NCI-H1436 treated with DMSO at 0.1 percent for 48 hours (cell line): ENCODE measurements at places on chromosomes 7 and 10.

- DNase-seq, result no peak
Measured at GRCh38 chr7:17374654-17375053, 76.2 kb downstream of the AHR start.

- no peak for DNase-seq
Measured at GRCh38 chr10:99296605-99297004, 32.6 kb upstream of the CNNM1 start.

DNA sequence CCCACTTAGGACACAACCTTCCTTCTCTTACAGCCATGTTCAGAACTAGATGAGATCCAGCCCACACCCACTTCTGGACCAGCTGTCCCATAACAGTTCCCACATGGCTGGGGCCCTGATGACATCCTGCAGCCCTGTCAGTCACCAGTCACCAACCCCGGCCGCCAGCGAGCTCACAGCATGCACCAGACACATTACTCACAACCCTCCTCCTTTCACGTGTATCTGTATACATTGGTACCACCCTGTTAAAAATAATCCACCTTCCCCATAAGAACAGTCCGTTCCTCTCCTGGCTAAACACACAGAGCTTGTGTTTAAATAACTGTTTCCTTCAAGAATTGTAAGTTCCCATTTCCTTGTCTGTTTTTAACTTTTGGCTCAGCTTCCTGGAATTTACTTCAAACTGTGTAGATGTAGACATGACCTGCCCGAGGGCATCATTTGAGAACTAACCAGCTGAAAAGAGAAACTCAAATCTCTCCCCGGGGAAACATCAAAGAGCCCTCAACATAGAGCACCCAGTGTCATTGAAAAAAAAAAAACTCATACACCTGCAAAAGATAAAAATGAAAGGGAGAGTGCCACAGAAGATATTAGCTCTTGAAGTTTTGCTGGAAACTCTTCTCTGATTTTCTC is 26.0 kb upstream of the PRLHR start:
- peak; percentile 58 for DNase-seq

DNA sequence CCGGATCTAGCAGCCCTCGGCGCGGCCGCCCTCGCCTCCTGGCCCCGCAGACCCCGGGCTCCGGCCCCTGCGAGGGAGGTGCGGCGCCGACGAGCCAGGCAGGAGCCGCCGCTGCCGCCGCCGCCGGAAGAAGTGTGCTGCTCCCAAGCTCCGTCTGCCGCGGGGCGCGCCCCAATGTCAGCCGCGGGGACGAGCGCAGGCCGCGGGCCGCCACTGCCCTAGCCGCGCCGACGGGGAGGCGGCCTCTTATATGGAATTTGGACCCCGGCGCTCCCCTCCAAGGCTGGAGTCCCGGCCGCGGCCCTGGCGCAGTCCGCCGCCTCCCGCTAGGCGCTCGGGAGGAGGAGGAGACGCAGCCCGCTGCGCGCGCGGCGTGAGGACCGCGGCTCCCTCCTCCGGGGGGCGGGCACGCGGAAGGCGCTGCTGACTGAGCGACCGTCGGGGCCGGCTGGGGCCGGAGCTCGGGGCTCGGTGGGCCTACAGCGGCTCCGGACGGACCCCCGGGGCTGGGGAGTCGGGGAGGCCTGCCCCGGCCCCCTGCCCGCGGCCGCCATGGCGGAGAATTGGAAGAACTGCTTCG is at the start of gene TRIM8:
TSS of gene TRIM8 (plus strand) at position 414 of the 580 bp plus-strand sequence. CDS start at position 553, 139 bp downstream.
- DNase-seq, result no peak

GRCh38 chr7:85535974-85536729 is 349.3 kb upstream of the SEMA3D start:
- no peak for DNase-seq

GRCh38 chr10:55740110-55740509 is 620.9 kb downstream of the ZWINT start:
- DNase-seq, result no peak

DNA sequence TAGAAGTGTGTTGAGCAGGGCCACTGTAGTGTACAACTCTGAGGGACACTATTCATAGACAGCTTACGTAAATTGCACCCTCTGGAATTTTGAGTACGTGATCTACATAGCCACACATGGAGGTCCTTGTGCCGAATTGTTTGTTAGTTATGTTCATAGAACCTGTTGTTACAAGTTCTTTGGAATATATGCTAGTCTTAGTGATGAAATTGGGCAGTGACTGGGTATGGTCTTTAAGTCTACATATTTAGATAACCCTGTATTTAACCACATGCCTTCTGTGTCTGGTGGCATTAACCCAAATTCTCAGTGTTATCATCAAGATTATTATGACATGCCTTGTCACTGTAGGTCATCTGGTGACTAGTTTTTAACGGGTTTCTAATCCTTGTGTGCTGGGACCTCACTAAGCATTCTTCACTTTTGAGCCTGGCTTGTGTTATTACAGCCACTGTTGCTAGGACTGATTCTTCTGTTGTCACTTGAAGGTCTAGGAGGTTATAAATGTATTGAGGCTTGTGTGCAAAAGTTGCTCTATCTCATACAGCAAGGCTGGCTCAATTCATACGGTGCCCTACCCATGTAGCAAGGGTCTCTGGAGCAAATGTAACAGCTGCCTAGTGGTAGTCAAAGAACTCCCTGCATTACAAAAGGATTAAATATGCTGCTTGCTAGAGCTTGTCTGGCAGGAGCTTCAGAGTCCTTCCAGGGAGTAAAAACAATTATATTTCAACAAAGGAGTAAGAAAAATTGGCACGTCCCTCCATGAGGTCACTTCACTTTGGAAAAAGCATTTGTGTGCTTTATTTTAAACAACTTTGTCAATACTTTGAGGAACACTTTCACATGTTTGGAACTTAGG is 65.4 kb downstream of the CDK14 start:
- DNase-seq, result no peak

GRCh38 chr10:5887641-5888040 is 2.1 kb downstream of the ANKRD16 start:
- no peak for DNase-seq

DNA sequence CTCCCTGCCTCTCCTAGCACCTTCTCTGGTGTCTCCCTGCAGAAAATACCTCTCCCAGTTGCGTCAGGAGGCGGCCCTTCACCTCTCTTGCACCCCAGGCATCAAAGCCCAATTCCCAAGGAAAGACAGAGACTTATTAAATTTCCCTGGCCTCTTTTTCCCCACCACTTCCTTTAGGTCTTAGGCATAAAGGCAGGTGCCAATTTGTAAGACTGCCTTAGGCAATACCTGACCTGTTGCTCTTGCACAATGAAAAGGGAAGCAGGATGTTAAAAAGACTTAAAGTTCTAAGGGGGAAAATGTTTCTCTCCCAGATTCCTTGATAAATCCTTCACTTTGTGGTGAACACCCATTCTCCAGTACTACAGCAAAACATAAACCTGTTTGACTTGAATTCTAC is 186.7 kb downstream of the SLC25A13 start:
- DNase-seq, result no peak

DNA sequence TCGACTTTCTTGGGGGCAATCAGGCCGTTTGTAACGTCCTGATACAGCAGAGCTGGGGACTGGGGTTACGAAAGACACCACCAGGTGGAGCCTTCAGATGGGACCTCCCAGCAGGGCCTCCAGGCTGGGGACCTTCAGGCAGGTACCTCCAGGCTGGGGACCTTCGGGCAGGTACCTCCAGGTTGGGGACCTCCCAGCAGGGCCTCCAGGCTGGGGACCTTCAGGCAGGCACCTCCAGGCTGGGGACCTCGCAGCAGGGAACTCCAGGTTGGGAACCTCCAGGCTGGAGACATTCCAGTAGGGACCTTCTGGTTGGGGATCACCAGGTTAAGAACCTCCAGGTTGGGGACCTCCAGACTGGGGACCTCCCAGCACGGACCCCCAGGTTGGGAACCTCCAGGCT is 23.5 kb upstream of the GPR146 start:
- DNase-seq, result no peak

- DNase-seq, result no peak
Measured at GRCh38 chr7:108057951-108058481, 55.1 kb upstream of the LAMB1 start.

DNA sequence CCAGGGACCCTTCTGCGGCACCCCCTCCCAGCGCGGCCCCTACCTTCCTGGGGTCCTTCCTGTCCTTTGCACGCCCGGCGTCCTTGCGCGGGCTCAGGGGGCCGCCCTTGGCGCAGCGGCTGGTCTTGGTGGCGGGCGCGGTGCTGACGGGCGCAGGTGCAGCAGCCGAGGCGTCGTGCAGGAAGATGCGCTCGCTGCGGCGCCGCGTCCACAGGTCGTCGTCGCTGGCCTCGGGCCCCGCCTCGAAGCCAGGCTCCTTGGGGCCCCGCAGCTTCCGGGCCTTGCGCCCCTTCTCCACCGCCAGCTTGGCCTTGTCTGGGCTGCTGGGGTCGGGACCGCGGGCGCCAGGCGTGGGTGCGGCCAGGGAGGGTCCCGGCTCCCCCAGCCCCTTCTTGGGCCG is 49.8 kb downstream of the SLC29A4 start:
- DNase-seq, result no peak

GRCh38 chr7:124784879-124785818 is 19.6 kb upstream of the GPR37 start:
- DNase-seq, result peak; percentile 12

DNA sequence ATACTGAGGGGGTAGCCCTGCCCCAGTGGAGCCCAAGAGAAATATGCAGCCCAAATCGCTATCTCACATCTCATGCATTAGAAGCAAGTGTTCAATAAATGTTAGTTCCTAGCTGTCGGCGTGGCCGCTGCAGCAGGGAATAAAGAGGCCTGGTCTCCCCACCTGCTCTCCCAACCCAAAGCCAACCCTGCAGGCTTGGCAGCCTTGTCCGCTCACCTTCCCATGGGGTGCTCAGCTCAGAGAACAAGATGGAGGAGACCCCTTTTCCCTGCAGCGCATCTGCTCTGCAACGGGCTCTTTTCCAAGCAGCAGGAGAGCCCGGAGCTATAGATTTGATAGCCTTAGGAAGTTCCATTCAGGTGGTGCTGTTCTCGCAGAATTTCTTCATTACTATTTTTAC is 12.0 kb upstream of the DOCK1 start:
- DNase-seq, result no peak

- no peak for DNase-seq
Measured at GRCh38 chr10:106173838-106174237, 990.7 kb downstream of the SORCS1 start.

GRCh38 chr10:129799942-129800341 is 164.1 kb downstream of the EBF3 start:
- no peak for DNase-seq

DNA sequence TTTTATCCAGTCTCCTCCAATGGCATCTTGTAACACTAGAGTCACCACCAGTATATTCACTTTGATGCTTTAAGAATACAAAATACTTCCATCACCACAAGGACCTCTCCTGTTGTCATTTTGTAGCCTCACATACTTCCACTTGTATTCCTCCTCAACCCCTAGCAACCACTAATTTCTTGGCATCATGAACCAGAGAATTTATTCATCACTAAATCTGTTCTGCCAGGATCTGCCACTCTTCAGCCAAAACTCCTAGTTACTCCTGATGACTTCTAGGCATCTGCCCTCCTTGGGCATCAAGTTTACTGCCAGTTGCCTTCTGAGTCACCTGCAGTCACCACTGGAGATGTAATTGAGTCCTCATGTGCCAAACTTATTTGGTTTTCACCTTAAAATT is 906.8 kb downstream of the CNTNAP2 start:
- DNase-seq, result no peak

DNA sequence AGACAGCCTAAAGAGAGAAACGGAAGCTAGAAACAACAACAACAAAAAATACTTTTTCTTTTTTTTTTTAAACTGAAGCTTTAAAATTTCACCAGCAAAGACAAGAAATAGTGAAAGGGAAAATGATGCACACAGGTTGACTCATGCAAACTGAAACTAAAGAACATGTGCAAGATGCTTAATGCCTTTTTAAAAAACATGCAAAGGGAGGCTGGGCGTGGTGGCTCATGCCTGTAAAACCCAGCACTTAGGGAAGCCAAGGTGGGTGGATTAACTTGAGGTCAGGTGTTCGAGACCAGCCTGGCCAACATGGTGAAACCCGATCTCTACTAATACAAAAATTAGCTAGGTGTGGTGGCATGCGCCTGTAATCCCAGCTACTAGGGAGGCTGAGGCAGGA is 15.1 kb upstream of the CUBN start:
- DNase-seq, result no peak
